ENCODE measurements at places on chromosomes 2 and 18.
A peak's percentile ranks its signal among the peaks of the same experiment; 100 is the strongest.

- no peak for DNase-seq
These were observed 17.3 kb upstream of the ABI2 start for GRCh38 chr2:203310688-203311436.

GRCh38 chr2:201070948-201071478 is 458 bp downstream of the HYCC2 start:
- no peak for DNase-seq

DNA sequence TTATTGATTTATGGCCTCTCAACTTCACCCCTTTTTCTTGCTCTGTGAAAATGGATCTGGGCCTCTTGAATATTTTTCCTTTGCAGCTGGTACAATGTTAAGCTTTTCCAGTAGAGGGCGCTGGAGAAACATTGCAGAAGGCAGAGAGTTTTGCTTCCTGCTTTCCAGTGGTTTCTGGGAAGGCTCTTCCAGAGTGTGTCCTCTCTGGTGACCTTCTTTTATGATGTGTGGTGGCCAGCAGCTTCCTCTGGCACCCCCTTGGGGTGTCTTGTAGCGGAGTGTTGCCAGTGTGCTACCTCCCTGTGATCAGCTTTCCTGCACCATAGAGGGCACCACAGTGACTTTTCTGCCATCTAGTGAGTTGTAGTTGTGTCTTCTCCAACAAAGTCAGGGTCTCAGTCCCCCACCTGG is 25.4 kb upstream of the MGAT5 start:
- DNase-seq, result no peak

DNA sequence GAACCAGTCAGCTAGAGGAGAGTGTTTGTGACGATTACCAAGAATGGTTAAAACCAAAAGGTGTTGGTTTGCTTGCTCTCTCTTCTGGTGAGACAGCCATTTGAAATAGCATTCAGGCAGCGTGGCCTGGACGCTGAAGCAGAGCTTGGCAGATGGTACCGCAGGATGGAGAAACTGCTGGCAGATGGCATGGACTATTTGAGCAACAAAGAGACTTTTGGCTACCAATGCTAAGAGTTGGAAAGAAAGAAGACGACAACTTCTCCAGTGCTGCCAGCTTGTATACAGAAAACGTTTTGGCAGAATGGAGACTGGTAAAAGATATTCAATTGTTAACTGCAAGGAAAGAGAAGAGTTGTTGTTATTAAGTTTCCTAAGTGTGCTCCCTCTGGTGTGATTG is 315.0 kb downstream of the PARD3B start:
- DNase-seq, result no peak

DNA sequence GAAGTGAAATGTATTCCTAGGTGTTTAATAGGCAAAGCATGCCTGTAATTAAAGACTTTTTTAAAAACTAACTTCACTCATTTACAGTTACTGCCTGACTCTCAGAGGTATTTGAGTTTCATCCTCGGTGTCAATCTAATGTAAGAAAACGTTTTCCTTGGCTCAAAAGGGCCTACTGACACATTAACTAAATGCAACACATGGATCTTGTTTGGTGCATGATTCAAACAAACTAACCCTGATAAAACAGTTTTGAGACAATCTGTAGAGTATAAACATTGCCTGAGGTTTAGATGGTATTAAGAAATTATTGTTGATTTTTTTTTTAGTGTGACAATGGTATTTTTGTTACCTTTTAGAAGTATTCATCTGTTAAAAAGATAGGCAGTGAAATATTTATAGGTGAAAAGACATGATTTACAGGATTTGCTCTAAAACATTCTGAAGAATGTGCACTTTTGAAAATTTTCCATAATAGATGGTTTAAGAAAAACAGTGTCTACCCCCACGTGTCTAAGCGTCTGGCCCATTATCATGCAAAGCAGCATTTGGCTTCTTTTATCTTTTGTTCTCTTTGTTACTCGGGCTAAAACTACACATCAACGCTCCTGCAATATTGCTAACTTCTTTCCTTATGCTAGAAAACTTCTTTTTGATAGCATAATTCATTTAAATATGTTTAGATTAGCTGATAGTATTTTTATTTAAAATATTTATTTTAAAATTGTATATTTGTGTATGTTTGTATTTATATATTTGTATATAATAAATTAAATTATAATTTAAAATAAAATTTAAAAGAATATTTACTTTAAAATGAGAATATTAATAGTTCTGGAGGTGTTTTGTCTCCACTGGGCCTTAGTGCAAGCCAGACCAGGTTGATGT is 160.2 kb upstream of the NDUFV2 start:
- DNase-seq, result no peak

- no peak for DNase-seq
These were observed 17.1 kb upstream of the OSBPL6 start for GRCh38 chr2:178177066-178177679.

- DNase-seq, result no peak
These were observed 57.9 kb upstream of the EPAS1 start for GRCh38 chr2:46239175-46239846.

DNA sequence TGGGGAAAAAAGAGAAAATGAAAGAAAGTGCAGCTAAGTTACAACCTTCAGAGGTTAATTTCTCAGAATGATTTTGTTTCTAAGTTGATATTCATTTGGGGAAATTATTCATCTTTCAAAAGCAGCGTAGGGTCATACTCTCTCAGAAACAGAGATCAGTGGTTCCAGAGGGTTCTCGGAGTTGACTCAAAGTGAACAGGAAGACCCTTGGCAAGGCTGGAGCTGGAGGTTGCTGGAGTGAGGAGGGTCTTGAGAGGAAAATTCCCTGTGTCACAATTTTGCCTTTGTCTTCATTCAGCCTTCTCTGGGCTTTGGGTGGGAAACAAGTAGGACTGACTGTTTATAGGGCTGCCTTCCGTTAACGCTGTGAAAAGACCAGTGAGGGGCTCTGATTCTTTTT is 168.2 kb downstream of the ICOS start:
- no peak for DNase-seq

- no peak for DNase-seq
These were observed 173.8 kb downstream of the ICOS start for GRCh38 chr2:204110338-204110741.

DNA sequence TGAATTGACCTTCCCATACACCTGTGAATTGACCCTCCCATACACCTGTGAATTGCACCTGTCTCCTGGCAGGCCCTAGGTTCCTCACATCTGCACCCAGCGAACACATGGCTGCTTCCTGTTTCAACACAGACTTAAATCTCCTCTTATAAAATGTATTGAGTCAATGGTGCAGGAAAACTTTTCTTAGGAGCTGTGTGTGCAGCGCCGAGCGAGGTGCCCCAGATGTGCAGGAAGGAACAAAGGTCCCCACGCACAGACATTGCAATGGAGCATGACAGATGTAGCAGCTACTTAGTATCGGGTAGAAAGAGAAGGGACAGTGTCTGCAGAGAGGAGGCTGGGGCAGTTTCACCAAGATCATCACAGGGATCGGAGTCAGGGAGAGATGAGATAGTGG is 85.5 kb upstream of the PXDN start:
- DNase-seq, result no peak

DNA sequence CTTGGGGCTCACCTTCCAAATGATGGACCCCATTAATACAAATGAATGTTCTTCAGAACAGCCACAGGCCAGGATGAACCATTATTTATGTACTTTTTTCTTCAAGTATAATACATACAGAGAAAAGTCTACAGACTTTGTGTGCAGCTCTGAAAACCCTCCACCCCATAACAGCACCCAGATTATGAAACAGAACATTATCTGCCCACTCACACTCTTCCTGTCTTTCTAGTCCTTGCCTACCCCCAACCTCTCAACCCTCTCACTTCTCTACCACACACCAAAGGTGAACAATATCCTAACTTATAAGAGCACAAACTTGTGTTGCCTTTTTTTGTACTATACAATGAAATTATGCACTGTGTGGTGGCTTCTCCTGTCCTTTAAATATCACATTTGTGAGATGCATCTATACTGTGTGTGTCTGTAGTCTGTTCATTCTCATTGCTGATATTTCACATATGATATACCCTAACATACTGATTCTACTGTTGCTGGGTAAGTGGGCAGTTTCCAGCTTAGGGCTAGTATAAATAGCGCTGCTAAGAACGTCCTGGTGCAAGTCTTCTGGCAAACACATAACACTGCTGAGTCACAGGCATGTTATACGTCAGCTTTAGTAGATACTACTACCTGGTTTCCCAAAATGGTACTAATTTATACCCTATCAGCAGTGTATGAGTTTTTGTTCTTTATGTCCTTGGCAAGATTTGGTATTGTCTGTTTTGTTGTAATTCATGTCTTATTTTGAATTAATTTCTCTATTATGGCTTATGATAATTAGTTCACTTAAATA is 1.0 kb upstream of the NPHP1 start:
- DNase-seq, result no peak

DNA sequence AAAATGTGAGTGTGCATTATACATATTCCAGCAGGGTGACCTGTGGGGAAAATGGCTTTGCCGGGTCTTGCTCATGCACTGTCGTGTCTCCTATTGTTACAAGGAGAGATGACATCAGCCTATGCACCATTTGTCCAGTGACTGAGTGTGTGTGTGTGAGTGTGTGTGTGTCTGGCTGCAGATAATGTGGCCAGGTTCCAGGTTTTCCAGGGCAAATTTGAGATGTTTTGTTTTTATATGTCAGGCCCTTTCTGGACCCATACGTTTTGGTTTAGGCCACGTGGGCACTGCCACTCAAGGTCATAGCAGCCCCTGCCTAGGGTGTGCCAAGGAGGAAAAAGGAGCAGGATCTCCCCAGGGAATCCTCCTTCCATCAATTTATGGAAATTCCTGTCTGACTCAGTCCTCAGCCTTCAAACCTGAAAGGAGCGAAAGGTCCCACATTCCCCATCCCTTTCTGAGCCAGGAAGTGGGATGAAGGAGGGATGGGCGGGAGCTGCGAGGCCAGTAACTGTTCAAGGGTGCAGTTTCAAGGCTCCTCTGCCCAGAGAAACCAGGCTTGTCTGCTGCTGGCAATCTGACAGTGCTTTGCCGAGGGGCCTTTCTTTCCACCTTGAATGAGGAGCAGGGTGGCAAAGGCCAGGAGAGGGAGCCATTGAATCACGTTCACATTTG is 93.0 kb upstream of the SMAD2 start:
- no peak for DNase-seq

DNA sequence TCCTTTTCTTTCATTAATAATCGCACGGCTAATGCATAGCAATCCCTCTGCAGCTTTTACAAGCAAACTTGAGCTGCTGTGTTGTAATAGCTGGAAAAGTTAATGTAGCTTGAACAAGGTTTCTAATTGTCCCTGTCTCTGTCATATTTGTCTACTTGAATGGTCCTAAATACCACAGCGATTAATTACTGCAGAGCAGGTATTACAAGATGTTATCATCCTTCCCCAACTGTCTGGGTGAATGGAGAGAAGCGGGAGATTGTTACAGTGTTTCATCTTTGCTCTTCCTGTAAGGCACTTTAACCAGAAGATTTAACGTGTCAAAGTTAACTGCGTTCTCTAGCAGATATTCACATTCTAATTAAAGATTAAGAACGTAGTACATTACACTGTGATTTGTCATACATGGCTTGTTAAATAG is 422.2 kb upstream of the POU3F3 start:
- DNase-seq, result no peak

- no peak for DNase-seq
These were observed 16.0 kb upstream of the B3GNT7 start for GRCh38 chr2:231379266-231380215.

- no peak for DNase-seq
These were observed 258.2 kb upstream of the THUMPD2 start for GRCh38 chr2:40037303-40037702.

- DNase-seq, result no peak
These were observed 65.4 kb downstream of the LRRFIP1 start for GRCh38 chr2:237692601-237693290.

DNA sequence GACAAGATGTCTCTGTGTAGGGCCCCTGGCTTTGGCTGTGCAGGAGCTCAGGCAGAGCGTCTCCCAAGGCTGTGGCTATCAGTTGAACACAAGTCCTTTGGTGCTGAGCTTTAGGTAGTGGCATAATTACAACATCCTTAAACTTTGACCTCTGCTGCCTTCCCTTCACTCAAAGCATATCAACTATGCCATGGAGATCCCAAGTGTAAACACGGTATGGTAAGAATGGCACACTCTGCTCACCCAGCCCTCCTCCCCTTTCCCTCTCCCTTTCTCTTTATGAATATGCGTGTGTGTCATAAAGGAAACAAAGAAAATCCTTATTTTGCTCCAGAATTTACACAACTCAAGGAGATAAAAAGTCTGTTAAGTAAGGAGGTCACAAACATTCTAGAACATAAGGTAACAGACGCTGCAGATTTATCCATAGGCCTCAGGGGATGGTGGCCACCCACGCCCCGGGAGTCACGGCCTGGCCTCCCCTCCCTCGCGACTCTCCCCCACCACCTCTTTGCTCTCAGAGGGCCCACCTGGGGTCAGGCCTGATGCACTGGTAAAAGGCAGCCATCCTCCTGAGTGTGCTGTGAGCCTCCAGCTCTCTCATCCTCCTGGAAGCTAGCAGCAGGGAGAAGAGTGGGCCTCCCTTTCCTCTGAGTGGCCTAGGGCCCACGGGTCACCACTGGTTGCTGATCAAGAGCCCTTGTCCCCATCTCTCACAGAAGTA is 67.3 kb downstream of the CRACDL start:
- DNase-seq, result no peak

- peak; percentile 66 for DNase-seq
These were observed 80.8 kb downstream of the APOB start for GRCh38 chr2:20962939-20963557.

DNA sequence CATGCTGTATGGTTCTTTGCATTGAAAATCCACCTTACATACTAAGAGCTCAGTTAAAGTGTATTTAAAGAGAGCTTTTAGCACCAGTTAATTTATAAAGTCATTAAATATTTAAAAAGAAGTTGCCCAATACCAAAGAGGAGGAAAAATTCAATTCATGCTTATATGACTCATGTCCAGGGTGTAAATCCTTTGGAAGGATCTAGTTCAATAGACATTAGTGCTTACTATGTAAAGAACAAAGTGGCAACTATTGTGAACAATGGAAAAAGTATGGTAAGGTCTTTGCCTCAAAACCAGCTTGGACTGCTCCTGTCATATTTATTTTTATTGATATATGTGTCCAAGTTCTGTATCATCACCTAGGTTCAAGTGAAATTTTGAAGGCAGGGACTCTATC is 90.5 kb downstream of the SCN9A start:
- DNase-seq, result no peak

DNA sequence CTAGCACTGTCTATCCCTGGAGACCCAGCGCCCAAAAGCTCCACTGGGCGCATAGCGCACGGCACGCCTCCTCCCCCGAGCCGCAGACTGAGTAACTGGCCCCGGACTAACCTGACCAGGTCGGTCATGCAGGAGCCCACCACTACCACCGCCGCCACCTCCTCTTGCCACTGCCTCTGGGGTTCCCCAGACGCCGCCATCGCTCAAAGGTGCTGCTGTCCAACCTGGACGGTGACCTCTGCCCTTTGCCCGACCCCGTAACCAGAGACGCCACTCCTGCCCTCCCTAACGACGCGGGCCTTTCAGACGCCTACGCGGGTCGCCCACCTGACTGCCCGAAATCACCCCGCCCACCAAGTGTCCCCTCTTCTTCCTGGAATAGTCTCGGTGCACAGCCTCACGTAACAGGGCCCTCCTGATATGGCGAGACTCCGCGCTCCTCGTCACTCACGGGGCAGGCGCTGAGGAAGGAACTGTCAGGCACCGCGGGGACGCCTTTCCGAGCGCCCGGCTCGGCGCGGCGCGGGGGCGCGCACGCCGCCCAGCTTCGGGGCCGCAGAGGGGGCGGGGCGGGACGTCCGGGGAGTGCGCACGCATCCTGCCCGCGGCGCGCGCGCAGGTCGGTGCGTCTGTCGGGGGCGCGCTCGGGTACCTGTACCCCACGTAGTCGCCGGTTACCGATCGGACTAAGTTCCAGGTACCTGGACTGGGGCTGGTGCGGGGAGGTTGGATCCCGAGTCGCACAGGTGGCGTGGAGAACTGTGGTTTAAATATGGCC is at the start of the genes BABAM2 and RBKS:
Gene BABAM2, plus strand, starts transcription at position 584 of the 778 bp plus-strand sequence. CDS start 3,828 bp downstream, outside the sequence.
Gene RBKS, minus strand, starts transcription at position 242 of the 778 bp plus-strand sequence. Its CDS starts 42 bp downstream, at position 200.
- peak; percentile 92 for DNase-seq
